Activated CD8-positive, alpha-beta T cell treated with anti-CD3 and anti-CD28 coated beads for 36 hours (primary cell): ENCODE measurements at places on chromosomes 13 and 19.
A peak's percentile ranks its signal among the peaks of the same experiment; 100 is the strongest.

GRCh38 chr19:19570571-19570970 is 32.5 kb downstream of the CILP2 start:
- DNase-seq = no peak

- DNase-seq = no peak
Observed at GRCh38 chr13:97139691-97140090, 82.4 kb upstream of the MBNL2 start.

DNA sequence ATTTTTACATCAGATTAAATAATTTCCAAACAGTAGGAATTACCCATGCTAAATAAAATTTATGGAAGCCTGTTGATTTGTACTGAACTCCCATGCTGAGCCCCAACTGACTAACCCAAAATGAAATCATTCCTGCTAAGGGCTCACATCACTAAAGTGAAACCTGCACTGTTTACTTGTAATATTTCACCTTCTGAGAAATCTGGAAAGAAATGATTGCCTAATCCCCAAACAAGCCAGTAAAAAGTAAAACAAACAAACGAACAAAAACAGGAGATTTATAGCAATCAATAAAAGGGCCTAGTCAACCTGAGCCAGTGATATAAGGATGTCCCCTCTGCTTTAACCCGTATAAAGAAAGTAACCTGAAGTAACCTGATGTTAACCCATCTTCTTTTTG is 1599.8 kb downstream of the OLFM4 start:
- DNase-seq = no peak

- DNase-seq = no peak
Observed at GRCh38 chr19:52603558-52604207, 33.6 kb downstream of the ZNF701 start.

DNA sequence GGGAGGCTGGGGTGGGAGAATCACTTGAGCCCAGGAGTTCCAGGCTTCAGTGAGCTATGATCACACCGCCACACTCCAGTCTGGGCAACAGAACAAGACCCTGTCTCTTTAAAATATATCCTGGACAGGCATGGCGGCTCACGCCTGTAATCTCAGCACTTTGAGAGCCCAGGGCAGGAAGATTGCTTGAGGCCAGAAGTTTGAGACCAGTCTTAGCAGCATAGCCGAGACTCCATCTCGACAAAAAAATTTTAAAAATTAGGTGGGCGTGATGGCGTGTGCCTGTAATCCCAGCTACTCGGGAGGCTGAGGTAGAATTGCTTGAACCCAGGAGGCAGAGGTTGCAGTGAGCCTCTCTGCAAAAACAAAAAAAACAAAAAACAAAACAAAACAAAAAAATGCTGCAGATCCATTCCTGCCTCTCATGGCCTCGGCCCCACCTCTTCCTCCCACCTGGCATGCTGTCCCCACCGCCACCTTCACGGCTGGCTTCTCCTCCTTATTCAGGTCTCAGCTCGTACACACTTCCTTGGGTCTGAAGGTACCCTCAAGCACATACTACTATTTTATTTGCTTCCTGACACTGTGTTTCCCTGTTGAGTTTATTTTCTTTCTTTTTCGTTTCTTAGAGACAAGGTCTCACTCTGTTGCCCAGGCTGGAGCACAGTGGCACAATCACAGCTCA is 5.3 kb downstream of the RFX1 start:
- no peak for DNase-seq

DNA sequence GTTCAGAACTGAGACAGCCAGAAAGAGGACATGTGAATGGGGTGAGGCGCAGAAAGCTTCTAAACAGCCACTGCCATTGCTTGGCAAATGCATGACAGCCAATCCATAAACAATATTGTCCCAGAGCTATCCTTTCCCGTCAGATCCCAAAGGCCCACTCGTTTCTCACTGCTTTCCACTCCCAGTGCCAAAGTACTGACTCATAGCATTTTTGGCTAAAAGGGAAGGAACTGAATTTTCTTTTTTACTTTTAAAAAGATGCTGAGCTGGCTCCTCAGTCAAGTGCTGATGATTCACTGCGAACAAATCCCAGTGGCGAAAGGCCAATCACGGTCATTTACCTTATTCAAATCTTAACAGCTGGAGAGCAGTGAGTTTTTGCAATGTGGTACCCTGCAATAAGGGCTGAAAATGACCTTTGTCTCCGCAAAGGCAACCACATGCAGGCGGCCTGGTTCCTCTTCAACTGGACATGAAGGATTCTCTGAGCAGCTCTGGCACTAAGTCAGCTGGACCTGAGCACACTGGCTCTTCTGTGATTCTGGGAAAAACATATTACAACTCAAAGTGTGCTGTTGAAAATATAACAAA is 151.7 kb downstream of the DCLK1 start:
- no peak for DNase-seq

GRCh38 chr13:92994056-92994455 is 232.6 kb upstream of the GPC6 start:
- no peak for DNase-seq

GRCh38 chr13:48896312-48896711 is 79.4 kb upstream of the FNDC3A start:
- DNase-seq = no peak

DNA sequence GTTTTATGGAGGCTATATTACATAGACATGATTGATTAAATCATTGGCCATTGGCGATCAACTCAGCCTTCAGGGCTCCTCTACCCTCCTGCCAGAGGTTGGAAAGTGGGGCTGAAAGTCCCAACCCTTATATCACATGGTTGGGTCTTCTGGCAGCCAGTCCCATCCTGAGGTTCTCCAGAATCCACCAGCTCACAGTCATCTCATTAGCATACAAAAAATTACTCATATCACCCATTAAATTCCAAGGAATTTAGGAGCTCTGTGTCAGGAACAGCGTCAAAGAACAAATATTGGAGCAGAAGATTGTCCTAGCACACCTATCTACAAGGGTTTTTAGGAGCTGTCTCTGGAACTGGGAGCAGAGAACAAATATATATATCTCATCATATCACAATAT is 39.4 kb upstream of the FARP1 start:
- DNase-seq = no peak

DNA sequence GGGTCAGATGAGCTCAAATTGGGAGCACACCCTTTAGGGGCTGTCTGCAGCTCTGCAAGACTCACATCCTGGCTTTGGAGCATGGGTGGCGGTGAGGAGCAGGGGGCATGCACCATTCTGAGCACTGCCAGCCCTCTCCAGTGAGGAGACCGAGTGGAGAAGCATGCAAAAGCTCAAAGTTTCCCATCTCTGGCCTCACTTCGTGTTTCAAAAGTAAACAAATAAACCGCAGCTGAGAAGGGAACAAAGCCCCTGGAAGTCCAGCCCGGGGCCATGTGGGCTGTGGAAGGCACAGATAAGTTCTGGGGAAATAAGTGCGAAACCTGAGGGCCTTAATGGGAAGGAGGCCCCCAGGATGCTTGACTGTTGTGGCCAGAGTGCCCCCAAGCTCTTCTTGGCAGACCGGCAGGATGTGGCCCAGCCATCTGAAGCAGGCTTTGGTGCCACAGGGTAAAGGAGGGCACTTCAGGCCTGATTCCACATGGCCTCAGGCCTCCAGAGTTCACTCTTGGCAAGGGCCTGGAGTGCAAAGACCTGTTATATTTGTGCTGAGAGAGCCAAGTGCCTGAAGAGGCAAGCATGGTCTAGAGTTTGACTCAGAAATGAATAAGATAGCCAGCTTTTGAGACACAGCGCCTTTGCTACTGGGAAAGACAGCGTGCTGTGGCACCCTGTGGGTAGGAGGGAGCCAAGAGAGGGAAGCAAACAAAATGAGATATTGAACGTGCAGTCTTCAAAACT is 1.2 kb downstream of the MEDAG start:
- no peak for DNase-seq

GRCh38 chr19:29694669-29695627 is 20.1 kb downstream of the C19orf12 start:
- DNase-seq = peak; percentile 91

- no peak for DNase-seq
Observed at GRCh38 chr19:40932008-40932959, 50.3 kb upstream of the CYP2A7 start.

DNA sequence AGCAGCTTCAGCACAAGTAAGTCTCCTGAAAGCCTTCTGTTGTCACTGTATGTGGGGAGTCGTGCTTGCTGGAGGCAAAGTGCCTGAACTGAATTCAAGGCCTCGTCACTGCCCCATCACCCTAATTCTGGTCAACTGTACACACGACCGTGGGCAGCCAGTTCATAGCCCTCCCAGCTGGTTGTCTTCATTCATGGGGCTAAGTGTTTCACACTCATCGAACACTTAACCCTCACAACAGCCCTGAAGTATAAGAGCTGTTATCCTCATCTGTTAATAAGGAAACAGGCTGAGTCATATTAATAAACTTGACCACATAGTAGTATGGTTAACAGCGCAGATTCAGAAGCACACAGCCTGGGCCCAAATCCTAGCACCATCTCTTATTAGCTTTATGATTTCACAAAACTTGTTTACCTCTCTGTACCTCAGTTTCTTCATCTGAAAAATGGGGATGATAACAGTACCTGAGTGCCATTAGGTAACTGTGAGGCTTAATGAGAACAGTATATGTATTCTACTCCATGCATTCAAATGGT is 66.7 kb downstream of the CDADC1 start:
- no peak for DNase-seq

- no peak for DNase-seq
Observed at GRCh38 chr13:41061914-41062837, 867 bp downstream of the WBP4 start.

- peak; percentile 12 for DNase-seq
Observed at GRCh38 chr19:38143847-38144246, 80.2 kb downstream of the DPF1 start.

GRCh38 chr19:2668175-2668763 is 34.2 kb downstream of the GNG7 start:
- no peak for DNase-seq

GRCh38 chr19:11269408-11269807 is 7.1 kb upstream of the DOCK6 start:
- no peak for DNase-seq

- DNase-seq = no peak
Observed at GRCh38 chr13:41294914-41295313, 16.2 kb upstream of the NAA16 start.

DNA sequence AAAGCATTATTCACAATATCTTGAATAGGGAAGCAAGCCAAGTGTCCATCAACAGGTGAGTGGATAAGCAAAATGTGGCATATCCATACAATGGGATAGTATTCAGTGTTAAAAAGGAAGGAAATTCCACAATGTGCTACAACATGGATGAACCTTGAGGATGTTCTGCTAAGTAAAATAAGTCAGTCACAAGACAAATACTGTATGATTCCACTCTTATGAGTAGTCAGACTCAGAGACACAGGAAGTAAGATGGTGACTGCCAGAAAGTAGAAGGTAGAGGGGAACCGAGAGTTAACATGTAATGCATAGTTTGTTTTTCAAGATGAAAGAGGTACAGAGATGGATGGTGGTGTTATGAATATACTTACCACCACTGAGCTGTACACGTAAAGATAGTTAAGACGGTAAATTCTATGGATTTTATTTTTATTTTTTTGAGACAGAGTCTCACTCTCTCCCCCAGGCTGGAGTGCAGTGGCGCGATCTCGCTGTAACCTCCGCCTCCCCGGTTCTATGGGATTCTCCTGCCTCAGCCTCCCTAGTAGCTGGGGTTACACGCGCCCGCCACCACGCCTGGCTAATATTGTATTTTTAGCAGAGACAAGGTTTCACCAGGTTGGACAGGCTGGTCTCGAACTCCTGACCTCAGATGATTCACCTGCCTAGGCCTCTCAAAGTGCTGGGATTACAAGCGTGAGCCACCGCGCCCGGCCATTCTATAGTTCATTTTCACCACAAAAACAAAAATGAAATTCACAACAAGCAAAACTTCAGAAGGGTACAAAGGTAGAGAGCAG is 1.0 kb upstream of the CHAMP1 start:
- DNase-seq = peak; percentile 69

- no peak for DNase-seq
Observed at GRCh38 chr13:24460256-24460655, 52.3 kb downstream of the PARP4 start.

- no peak for DNase-seq
Observed at GRCh38 chr13:33164331-33164730, 121.2 kb downstream of the STARD13 start.

DNA sequence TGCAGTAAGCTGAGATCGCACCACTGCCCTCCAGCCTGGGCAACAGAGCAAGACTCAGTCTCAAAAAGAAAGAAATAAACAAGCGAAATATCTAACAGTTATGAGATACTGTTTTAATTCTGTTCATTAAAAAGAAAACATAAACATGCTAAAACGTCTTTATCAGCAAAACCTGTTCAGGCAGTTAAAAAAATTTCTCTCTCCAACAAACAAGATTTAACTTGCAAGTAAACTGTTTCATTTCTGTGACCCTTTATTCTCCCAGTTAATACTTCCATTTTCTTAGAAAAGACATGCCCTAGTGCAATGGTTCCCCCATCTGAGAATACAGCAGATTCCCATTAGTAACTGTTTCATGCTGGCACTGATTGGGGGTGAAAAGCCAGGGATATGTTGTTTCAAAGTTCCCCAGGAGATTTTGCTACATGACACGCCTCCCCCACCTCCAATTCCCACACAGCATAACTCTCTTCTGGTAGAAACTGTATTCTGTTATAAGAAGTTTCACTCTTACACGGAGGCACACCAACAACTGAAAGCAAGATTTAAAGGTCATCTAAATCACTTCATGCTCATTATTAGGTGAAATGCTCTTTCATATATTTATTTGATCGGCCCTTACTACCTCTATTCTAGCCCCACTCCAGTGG is 24.4 kb downstream of the ELF1 start:
- peak; percentile 52 for DNase-seq

- DNase-seq = no peak
Observed at GRCh38 chr19:14978161-14978776, 1.4 kb downstream of the SLC1A6 start.

DNA sequence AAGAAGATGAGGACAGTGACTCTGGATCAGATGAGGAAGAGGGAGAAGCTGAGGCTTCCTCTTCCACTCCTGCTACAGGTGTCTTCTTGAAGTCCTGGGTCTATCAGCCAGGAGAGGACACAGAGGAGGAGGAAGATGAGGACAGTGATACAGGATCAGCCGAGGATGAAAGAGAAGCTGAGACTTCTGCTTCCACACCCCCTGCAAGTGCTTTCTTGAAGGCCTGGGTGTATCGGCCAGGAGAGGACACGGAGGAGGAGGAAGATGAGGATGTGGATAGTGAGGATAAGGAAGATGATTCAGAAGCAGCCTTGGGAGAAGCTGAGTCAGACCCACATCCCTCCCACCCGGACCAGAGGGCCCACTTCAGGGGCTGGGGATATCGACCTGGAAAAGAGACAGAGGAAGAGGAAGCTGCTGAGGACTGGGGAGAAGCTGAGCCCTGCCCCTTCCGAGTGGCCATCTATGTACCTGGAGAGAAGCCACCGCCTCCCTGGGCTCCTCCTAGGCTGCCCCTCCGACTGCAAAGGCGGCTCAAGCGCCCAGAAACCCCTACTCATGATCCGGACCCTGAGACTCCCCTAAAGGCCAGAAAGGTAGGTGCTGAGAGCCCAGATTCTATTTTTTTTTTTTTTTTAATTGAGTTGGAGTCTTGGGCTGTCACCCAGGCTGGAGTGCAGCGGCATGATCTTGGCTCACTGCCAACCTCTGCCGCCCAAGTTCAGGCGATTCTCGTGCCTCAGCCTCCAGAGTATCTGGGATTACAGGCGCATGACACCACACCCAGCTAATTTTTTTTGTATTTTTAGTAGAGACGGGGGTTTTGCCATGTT is 2.3 kb downstream of the PPP1R15A start:
- peak; percentile 19 for DNase-seq

GRCh38 chr13:44231786-44232516 is 141.7 kb upstream of the SERP2 start:
- peak; percentile 47 for DNase-seq

- peak; percentile 54 for DNase-seq
Observed at GRCh38 chr19:2164020-2164998, 576 bp downstream of the DOT1L start.
